Stimulated activated CD4-positive, alpha-beta T cell treated with anti-CD3 and anti-CD28 coated beads, Interleukin-4, amount 100 ng/mL, for 1 hour (primary cell): ENCODE measurements at places on chromosomes 1 and 21.

DNA sequence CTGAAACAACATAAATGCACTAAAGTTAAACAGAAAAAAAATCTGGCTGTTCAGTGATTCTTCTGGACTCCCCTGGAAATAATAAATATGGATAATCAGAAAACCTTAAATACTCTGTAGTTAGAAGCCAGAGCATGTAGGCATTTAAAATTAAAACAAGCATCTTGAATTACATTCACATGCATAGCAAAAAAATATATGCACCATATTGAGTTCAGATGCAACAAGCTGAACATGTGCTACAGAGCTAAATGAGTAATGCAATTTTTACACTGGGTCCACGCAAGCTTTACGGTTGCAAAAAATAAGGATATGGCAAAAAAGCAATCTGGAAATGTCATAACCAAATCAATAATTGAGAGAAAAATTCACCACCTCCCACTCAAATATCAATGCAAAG is 11.5 kb upstream of the KCNT2 start:
- no peak for DNase-seq

DNA sequence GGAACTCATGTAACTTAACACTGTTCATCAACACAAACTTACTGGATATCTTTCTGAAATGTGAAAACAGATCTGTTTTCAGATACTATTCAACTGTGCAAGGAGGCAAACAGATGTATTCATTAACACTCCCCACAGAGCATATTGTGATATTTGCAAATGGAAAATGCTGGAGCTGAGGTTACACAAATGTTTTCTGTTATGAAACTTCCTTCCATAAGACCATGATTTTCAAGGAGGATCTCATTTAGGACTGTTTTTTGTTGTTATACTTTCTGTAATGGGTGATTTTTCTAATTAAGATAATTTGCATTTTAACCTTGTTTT is 56.1 kb downstream of the GABPA start:
- DNase-seq: no peak

DNA sequence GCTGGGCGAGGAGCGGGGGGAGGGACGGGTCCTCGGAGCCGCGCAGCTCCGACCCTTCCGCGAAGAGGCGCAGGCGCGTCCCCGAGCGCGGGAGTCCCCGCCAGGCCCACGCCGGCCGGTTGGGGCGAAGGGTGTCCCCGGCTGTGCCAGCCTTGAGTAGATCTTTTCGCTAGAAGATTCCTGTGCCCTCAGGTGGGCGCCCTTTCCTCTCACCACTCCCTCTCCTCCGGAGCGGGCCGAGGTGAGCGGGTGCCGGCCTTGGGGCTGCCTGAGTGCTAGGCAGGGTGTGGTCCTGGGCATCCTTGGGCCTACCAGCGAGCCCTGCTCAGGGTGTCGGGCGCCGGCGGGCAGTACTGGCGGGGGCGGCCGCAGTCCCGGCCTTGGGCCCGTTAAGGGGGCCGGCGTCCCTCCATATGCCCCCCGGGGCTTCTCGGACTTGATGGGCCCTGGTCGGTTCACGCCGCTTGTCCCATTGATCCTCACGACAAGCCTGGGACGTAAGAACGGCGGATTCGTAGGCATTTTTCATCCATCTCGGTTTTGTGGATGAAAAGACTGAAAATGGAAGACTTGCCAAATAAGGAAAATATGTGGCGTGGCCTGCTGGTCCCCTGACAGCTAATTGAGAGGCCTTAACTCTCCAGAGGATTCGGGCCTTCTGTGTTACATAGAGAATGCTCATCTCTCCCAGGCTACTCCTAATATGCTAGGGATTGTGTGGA is 712 bp downstream of the DEGS1 start:
- DNase-seq: peak; percentile 69

DNA sequence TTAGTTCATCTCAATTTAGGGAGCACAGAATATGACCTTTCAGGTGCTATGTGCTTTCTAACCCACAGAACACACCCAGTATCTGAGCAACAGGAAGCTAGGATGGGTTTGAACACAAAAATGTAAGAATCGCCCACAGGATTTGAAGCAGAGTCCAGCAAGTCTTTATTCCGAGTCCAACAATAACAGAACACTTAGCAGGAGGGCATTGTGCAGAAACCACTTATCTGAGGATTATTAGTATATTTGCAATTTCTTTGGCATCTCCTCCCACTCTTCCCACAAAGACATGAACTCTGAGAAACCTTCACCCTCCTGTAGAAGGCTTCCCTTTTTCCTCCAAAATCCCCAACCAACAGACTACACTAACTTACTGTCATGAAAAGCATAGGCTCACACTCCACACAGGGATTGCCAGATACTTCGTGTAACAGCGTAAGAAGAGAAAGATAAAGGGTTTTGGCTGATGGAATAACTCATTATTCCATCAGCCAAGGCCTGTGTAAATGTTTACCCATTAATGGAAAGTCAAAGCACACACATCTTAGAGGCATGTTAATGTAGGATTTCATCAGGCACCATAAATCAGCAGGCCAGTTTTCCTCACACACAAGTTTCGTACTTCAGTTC is 16.1 kb downstream of the SIPA1L2 start:
- DNase-seq: no peak

GRCh38 chr21:23522751-23523150 is 2084.5 kb downstream of the MRPL39 start:
- DNase-seq: no peak

- DNase-seq: no peak
Observed at GRCh38 chr1:207240325-207241101, 81.0 kb upstream of the CD55 start.

GRCh38 chr1:53477651-53478501 is 18.7 kb downstream of the DMRTB1 start:
- DNase-seq: no peak

DNA sequence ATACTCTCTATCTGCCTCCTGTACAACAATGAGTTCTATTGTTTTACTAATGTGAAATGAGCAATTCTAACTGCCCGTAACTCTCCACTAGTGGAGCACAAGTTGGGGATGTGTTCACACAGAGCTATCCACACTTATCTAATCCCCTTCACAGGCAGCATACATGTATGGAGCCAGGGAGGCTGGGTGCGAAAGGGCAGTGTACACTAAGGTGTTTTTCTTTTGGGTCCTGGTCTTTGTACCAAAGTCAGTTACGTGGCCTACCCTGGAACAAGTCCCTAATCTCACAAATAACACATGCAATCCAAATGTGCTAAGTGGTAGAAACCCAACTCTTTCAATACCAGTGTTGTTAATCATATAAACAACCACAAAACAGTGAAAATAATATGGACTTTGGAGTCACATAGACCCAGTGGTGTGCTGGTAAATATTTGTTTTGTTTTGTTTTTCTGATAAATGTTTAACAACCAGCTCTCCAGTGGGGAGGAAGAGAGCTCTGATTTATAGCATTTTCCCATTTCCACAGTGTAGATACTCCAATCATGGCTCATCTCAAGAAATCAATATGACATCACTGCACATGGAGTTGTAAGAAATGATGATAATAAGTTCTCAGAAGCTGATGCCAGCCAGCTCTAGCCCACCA is 319.9 kb upstream of the DUSP10 start:
- no peak for DNase-seq

DNA sequence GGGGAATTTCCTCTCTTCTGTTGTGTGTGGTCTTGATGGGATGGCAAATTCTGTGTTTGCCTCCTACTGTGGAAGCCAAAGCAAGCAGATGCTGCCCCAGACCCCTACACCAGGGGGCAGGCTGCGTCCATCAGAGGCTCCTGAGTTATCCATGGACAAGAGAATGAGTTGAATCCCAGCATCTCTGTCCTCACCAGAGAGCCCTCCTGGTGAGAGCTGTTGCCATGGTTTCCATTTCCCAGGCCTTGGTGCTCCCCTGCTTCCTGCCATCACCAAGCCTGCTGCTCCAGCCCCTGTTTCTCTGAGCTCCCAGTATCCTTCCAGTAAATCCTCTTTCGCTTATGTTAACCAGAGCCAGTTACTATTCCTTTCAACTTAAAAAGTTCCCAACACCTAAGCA is 20.4 kb upstream of the GNG12 start:
- no peak for DNase-seq

DNA sequence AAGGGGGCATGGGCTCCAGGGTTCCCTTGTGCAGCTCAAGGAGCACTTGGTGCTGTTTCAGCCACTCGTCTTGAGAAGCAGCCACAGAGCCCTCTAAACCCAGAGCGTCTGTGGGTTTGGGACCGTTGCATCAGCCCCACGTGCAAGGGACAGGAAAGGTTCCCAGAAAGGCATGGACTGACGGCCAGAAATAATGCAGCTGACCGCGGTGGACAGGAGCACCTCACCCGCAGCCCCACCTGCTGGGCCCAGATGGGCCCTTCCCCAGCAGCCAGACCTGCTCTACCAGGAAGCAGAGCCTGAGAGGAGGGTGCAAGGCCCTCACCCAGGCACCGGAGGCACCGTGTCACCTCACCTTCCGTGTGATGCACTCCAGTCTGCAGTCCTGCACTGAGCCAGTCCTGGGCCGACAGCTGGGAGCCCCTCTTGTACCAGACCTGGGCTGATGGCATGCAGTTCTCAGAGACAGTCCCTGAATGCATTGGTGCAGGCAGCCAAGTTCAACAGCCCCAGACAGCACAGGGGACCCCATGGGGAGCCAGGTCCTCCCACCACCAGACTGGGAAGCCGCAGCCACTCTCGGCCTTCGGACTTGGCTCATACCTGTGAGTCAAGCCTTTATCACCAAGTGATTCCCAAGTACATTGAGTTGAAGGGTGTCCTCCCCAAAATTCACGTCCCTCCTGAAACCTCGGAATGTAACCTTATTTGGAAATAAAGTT is 4.8 kb upstream of the TFF3 start:
- no peak for DNase-seq

GRCh38 chr1:209965996-209966395 is 28.0 kb downstream of the SYT14 start:
- no peak for DNase-seq

DNA sequence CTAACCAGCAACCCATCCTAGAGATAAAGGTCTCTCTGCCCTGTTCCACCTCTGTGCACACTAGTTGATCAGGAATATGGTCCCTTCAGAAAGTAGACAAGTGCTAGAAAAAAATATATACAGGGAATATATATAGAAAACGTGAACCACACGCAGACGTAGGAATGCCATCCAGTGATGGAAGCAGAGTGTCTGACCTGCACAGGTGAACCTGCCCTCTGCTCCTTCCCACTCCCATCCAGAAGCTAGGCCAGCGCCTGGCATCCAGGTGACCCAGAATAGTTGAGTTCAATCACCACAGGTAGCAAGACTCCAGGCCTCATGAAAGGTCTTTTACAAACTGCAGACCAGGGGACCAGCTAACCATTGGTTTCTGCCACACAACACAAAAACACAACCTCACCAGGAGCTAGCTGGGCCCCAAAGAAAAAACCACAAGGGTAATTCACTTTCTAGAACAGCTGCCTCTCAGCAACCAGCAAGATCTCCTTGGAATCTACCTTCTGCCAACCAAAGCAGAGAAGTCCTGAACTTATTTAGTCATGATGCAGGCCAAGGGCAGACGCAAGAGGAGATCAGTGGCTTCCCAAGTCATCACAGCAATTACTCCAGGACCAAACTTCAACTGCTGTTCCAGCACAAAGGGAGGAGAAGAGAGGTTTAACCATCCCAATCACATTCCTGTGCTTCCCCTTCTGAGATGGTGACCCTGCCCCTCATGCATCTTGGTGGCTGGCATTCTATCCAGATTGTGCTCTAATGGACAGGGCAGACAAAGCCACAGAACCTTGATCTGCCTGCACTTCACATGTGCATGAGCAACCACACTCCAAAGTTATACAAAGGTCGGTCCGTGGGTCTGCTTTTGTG is 53.0 kb downstream of the GPR161 start:
- no peak for DNase-seq
